ENCODE measurements at places on chromosomes 6 and 20. TPM values are rescaled to one million over a fixed set of nuclear protein-coding genes. Genes with fewer than 3 reads are reported as not detected.

Gene WFDC10B
- total RNA-seq = not detected

DNA sequence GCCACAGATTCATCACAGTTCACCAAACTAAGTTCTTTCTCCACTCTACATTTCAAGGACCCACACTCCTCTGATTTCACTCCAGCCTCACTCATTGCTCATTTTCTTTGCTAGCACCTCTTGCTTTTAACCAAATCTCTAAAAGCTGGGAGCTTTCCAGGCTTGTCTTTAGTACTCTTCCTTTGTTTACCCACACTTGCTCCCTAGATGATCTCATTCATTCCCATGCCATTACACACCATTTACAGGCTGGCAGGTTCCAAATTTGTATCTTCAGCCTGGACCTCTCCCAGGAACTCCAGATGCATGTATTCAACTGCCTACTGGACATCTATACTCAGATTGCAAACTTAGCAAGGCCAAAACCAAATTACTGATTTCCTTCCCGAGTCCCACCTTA lies 5.3 kb upstream of the GUCA1B start:
- no peak for DNase-seq

GRCh38 chr6:26359765-26360164 lies 5.2 kb upstream of the BTN3A2 start:
- no peak for DNase-seq

GRCh38 chr6:163281634-163282033 lies 132.9 kb upstream of the QKI start:
- DNase-seq = no peak

- DNase-seq = no peak
Measured at GRCh38 chr6:8578006-8578405, 142.7 kb upstream of the SLC35B3 start.
